ENCODE measurements at places on chromosomes 1 and 21.

DNA sequence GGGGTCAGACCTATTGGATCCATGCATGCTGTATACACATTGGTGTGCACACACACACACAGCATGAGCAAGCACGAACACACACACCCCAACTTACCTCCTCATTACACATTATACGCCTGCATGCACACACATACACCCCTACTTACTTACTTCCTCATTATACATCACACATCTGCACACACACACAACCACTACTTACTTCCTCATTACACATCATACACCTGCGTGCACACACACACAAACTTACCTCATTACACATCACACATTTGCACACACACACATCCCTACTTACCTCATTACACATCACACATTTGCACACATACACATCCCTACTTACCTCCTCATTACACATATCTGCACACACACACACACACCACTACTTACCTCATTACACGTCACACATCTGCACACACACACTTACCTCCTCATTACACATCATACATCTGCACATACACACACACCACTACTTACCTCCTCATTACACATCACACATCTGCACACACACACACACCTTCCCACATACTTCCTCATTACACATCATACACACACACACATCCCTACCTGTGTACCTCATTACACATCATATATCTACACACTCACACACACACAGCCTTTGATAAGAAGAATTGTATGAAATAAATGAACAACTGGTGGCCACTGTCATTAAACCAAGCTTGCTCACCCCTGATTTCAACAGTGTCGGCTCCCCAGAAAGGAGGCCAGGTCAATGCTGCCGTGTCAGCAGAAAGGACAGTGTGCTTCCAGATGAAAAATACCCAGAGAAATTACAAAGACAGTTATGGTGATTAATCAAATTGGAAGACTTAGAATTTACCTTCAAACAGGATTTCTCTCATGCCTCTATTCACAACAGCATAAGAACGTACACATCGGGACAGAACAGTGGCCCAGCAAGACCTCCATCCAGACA, 117.8 kb downstream of the SETD4 start:
- no peak for DNase-seq

- no peak for DNase-seq
These were observed 46.6 kb downstream of the SMYD2 start for GRCh38 chr1:214327514-214327913.

- peak; percentile 64 for DNase-seq
These were observed 17.9 kb downstream of the CAPZA1 start for GRCh38 chr1:112637254-112638109.

- DNase-seq, result no peak
These were observed 25.9 kb upstream of the GNPAT start for GRCh38 chr1:231214918-231215680.

GRCh38 chr1:22763487-22764200, 53.0 kb downstream of the EPHB2 start:
- no peak for DNase-seq

DNA sequence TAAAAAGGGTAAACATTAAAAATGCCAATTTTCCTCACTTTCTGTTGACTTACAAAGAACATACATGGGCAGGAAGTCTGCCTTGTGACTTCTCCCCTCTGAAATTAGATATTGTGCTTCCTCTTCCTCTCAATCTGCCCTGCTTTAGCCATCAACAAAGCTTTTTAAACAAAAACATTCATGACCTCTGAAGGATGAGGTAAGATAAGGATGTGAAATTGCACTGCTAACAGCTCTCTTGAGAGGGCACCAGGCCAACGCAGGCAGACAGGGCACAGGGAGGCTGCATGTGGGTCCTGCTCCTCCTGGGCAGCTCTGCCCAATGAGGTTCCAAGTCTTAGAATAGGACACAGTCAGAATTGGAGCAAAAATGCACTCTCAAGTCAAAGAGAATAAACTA, 62.1 kb downstream of the DEGS1 start:
- no peak for DNase-seq

- peak; percentile 70 for DNase-seq
These were observed 149.5 kb upstream of the B3GALT2 start for GRCh38 chr1:193335806-193336428.

GRCh38 chr21:42579456-42580075, 65.9 kb downstream of the SLC37A1 start:
- no peak for DNase-seq

DNA sequence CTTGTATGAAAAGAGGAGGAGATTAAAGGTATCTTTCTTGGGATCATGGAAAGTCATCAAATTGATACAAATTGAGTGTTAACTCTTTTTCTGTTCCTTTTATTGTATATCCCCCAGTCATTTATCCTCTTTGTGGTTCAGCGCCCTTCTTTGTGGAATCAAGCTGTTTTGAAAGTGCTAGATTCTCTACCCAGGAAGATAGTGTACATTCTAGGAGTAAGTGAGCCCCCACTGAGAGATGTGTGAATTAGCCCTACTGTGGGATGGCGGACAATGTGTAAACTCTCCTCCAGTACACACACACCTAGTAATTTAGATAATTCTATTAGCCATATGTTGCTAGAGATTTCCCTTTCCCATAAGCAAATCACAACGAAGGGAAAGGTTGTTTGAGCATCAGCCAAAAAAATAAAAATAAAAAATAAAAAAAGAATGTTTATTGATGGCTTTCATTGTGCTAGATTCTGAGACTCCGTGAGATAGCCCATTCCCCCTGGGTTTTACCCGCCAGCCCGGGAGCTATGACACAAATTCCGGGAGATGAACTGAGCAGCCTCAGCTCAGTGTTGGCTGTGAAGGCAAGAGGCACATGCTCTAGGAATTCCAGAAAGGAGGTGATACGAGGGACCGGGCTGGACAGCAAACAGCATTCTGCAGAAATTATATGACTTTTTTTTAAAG, 378.4 kb upstream of the RUNX1 start:
- no peak for DNase-seq

DNA sequence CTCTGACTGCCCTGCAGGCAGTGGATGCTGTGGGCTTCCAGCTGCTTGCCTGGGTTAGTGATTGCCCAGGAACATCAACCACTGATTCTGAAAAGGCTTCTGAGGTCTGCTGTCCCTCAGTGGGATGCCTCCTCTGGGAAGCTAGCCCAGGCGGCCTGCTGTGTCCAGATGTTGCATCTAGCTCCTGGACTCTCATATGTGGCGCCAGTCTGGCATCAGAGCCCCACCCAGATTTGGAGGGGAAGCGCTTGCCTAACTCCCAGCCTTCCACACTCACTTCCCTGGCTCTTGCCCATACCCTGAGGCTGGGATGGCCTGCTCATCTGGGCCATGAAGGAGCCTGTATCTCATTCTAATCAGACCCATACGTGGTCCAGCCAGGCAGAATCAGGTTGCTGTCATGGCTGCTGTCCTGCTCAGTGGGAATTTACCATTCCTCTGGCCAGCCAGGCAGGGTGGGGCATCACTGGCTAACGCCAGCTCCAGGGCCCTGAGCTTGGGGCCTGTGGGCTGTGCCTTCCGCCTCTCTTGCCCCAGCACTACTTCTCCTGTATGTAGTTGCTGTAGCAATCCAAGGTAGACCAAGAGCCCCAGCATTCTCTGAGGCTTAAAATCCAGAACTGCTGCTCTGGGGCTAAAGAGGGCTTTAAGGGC, 4.1 kb downstream of the CSF1 start:
- peak; percentile 93 for DNase-seq

GRCh38 chr21:18191139-18191538, 53.5 kb upstream of the CHODL start:
- DNase-seq, result no peak

GRCh38 chr1:215958841-215959240, 391.7 kb downstream of the KCTD3 start:
- no peak for DNase-seq

- DNase-seq, result no peak
These were observed 14.3 kb upstream of the NMNAT2 start for GRCh38 chr1:183432548-183432875.

- DNase-seq, result no peak
These were observed 32.6 kb upstream of the TLR5 start for GRCh38 chr1:223175633-223176032.

- peak; percentile 81 for DNase-seq
These were observed 10.9 kb upstream of the C4BPB start for GRCh38 chr1:207077470-207078377.

DNA sequence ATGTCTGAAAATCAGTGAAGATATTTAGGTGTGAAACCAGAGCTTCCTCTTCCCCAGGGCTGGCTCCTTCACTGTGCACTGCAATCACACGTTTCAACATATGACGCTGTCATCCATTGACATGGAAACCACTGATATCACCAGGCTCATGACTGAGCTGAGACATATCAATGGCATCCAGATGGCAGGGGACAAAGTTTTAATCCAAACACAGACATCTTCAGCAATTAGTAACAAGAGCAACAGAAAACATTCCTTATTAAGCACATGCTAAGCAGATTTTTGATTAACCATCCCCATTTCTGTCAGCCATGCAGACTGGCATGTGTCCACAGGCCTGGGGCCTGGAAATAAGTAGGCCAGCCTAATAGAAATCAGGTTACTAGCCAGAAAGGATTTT, 108.0 kb upstream of the ADAR start:
- DNase-seq, result peak; percentile 41

- DNase-seq, result no peak
These were observed 170.7 kb upstream of the IRF2BP2 start for GRCh38 chr1:234780531-234781162.

DNA sequence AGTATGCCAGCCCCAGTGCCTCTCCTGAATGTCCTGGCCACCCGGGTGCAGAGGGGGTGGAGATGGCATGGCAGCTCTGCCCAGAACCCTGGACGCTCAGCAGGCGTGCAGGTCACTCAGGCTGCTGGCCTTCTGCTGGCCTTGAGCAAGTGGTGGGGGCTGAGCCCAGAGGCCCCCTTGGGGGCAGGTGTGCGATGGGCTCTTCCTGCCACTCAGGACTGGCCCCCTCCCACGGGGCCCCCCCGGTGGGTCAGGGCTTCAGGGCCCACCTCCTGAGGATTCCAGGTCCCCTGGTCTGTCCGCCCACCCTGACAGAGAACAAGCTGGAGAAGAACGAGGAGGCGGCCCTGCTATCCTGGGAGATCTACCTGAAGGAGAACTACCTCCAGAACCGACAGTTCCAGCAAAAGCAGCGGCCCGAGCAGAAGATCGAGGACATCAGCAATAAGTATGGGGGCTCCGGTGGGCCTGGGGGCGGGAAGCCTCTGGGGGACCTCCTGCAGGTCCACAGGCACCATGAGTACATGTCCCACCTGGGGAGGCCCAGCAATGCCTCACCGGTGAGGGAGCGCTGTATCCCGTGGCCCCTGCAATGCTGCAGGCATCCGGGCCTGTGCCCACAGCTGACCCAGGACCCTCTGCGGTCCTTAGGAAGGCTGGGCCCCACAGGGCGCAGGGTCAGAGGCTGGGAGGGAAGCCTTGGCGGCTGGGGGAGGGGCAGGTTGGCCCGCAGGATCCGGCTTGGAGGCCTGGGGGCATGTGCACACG, 37.0 kb upstream of the LRRC3 start:
- DNase-seq, result no peak

DNA sequence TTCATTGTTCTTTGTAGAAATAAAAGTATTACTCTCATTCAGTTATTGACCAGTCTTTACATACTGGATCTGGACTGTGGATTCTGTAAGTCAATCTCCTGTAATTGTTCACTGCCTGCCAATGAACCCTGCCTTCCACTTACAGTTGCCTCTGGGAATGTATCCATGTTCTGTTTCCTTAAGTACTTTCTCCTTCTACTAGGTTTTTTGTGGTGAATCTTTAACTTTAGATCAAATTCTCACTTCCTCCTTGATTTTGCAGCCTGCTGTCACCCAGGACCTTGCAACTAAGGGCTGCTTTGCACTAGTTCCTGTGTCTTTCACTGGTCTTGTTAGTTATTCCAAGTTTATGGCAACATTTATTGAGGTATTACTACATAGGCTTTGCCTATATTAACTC, 28.2 kb upstream of the ANKRD13C start:
- no peak for DNase-seq

DNA sequence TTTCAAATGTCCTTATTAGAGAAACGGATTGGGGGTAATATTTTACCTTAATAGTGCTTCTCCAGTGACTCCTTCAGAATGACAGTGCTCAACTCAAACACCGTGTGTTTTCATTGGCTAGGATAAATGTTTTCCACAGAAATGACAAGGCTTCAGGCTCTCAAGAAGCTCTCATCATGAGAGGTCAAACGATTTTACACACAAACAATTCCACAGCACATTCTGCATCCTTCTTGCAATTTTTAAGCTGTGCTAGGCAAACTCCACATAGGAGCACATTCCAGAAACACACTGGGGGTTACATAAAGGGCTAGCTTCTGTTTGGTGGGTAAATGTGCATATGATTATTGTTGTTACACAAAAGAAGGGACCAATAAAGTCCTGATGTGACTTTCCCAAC, 75.5 kb upstream of the IPO9 start:
- no peak for DNase-seq

DNA sequence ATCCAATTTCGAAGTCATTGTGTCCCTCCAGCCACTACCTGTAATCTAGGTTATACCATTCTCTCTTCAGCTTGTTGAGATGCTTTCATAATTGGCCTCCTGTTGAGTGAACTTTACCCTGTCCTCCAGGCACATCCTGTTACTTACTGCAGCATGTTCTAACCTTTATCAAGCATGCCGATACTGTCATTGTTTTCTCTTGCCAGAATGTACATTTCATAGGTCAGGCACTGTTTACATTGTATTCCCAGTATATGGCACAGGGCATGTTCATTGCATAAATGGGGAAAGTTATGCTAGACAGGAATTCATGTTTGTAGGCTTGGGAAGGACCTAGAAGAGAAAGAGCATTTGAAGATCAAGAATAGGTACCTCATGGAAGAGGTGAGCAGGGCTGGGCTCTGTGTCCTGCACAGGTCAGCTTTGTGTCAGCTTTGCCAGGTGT, 10.2 kb downstream of the CXADR start:
- DNase-seq, result no peak

DNA sequence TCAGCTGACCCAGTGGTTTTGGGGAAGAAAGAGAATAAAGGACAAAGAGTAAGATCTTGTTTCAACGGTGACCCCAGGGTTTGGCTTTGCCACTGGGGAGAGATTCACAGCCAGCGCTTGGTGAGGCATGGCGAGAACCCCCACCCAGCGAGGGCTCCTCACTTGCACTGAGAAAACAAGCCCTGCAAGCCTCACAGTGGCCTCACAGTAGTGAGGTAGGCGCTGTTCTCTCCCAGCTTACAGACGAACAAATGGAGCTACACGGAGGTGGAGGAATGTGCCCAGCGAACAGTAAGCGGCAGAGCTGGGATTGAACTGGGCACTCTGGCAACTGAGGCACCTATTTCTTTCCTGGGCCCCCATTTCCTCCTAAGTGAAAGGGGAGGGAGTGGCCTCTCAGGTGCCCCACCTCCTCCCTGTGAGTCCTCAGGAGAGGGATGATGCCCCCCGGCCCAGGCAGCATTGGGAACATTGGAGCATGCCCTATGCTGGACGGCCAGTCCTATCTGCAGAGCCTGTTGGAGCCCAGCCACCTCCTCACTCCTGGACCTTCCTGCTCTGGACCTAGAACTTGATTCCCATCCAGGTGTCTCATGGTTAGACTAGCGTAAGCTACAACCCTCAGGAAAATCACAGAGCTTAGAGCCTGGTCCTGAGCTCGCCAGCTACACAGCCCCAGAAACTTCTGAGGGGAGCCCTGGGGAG, 73.4 kb upstream of the EDN2 start:
- no peak for DNase-seq

GRCh38 chr1:7707527-7707926, 63.6 kb upstream of the VAMP3 start:
- no peak for DNase-seq

All from AG08395 (cell line).